ACHN (cell line): ENCODE measurements at places on chromosomes 12 and 14.
A peak's percentile ranks its signal among the peaks of the same experiment; 100 is the strongest.

DNA sequence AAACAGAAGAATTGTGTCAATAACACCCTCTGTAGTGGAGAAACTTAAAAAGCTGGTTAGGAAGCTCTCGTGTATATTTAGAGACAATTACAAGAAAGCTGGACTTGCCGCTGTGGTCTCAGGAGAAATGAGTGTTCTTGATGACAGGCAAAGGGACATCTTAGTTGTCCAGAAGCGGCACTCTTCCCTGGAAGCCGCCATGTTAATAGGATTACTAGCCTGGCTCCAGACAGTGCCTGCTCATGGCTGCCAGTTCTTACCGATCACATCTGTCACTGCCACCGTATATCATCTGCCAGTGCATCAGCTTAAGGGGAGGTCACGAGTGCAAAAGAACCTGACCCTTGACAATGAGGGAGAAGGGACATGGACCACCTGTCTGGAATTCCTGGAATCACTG lies 48.9 kb downstream of the C14orf132 start:
- no peak for DNase-seq

- DNase-seq: no peak
Measured at GRCh38 chr14:47790477-47790876, 115.1 kb upstream of the MDGA2 start.

- DNase-seq: no peak
Measured at GRCh38 chr14:61654026-61654425, 41.3 kb upstream of the HIF1A start.

DNA sequence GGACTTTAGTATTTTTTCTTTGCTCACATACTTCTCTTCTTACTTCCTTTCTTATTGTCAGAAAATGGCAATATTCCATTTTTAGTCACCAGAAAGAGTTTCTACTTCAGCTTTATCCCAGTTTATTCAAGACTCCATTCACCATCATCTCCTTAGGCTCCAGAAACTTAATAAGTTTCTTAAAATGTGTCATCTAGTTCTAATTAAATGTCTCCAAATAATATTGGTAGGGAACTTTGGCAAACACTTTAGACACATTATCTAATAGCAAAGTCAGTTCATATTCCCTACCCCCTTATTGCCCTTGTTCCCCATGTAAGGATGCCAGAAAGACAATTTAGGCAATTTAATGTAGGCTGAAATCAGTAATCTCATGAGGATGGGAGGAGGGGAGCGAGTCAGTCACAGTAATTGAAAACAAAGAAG lies 15.1 kb downstream of the EPYC start:
- DNase-seq: no peak

- peak; percentile 47 for DNase-seq
Measured at GRCh38 chr14:60092526-60092920, 800 bp downstream of the PCNX4 start.

DNA sequence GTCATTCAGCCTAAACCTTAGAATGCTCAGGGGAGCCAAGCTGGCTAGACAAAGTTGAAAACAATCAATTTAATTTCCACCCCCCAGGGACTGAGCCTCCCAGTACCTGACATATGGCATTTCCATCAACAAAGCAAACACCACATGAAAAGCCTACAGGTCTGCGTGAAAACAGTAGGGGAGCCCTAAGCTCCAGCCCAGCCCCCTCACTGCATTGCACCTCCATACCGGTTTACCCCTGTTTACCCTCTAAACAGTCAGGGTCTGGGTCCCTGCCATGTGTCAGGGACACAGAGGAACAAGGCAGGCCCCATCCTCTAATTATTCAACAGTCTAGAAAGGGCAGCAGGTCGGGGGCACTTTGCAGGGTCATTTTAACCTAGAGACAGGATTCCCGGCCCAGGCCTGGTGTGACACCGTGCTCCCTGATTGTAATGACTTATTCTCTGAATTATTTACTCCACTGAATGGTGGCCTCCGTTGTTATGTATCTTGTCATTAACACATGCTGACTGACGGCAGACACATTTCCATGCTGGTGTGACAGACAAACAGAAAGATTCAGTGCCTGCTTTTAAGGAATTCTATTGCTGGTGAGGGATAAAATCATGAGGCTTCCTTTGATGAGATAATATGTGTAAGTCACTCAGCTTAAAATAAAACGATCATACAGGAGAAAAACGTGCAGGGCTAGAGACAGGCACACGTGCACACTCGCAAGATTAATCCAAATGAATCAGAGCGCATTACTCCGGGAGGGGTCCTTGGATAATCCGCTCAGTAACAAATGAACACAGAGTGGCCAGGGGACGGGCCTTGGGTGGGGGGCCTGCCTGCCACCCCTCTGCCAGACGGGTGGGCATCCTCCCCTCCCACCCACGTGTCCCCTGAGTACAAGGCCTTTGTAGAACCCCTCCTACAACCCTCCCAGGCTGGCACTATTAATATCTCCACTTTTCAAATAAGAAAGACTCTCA lies 23.2 kb downstream of the CCDC88C start:
- no peak for DNase-seq

- DNase-seq: no peak
Measured at GRCh38 chr14:89194376-89194775, 222.7 kb downstream of the FOXN3 start.

DNA sequence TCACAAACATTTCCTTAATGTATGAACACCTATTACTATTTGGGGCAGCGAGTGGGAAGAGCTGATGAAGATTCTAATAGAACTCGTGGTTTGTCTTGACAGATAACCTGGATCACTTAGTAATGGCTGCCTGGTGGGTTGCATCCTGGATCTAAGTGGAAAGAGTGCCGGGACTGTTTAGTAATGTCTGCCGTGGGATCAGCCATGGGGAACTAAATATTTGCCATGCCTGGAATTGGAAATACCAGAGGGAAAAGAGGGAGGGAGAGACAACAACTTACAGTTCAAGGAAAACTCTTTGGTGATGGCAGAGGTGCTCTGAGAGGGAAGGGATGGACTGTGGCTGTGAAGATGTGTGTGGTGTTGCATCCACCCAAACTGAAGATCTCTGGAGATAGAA lies 21.3 kb upstream of the CCDC63 start:
- DNase-seq: no peak

DNA sequence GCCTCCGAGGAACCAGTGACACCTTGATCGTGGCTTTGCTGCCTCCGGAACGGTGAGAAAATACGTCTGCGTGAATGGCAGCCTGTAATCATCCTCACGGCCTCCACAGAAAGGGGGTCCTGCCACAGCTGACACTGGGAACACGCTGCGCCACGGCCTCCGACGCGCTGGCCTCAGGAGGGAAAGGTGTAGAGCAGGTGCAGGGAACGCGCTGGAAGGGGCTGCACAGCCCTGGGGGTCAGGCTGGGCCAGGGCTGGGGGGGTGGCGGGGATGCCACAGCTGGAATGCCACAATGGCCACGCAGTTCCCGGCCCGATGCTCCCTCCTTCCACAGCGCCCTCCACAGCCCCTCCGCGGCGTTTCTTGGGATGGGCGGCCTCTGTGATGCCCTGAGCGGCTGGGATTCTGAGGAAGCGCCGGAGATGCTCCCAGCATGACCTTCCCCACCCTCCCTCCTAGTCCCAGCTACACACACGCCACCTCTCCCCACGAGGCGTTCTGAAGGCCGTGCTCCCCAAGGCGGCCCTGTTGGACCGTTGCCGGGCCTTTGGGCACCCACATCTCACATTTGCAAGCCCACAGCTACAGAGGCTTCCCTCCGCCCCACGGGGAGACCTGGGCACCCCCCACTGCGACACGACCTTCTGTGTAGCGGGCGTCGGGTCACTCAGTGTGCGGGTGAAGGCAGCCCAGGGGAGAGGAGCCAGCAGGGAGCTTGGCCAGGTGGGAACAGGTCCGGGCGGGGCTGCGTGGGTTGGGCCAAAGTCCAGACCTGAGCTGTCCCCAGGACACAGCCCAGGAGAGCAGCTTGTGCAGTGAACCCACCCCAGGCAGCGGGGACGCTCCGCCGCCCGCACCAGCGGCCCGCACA lies 31.8 kb upstream of the GALNT9 start:
- no peak for DNase-seq

GRCh38 chr14:21229821-21230220 lies 39.4 kb downstream of the HNRNPC start:
- DNase-seq: no peak

GRCh38 chr12:16392846-16393535 lies 45.5 kb downstream of the MGST1 start:
- no peak for DNase-seq

DNA sequence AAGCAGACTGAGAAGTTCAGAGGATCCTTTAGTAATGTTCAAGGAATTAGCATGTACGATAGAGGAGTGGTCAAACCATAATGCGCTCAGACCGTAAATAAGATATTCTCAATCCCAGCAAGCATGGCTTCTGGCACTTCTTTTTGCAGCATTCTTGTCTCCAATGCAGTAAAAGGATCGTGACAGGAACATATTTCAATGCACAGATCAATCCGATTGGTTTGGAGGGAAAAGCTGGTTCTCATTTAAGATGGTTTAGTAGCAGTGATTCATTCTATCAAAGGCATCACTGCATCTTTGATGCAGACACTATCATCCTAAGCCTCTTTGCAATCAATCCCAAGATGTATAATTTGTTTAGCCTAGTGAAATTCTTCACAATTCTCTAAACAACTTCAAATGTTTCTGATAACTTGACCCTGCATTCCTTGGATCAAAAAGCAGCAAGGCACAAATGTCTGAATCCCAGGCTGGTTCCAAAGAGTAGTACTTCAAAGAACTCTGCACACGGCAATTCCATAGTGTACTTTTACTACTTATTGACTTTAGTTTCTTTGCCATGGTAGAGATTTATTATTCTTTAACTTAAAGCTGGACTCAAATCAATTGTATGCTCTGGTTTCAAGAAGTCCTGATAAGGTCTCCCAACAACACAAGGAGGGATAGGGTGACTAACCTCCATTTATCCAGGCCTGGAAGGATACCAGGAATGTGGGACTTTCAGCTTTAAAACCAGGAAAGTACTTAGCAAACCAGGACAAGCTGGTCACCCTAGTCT lies 96.8 kb upstream of the MDM1 start:
- DNase-seq: peak; percentile 43

GRCh38 chr14:21048638-21049037 lies 6.5 kb downstream of the RNASE7 start:
- no peak for DNase-seq

DNA sequence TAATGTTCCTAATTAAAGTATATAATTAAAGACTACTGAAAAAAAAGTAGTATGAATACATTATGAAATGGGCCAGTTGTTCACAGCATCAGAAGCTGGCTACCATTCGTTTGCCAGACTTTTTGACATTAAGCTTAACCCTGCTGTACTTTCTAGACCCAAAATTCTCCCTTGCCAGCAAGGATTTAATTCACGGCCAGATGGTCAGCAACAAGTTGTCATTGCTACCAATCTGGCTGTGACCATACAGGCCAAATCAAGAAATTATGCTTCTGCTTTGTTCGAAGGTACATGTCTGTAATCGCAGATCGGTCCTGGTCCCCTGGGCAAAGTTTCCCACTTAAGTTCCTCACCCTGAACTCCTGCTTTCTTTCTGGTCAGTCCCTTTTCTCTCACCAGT lies 217.7 kb upstream of the ATXN7L3B start:
- no peak for DNase-seq

DNA sequence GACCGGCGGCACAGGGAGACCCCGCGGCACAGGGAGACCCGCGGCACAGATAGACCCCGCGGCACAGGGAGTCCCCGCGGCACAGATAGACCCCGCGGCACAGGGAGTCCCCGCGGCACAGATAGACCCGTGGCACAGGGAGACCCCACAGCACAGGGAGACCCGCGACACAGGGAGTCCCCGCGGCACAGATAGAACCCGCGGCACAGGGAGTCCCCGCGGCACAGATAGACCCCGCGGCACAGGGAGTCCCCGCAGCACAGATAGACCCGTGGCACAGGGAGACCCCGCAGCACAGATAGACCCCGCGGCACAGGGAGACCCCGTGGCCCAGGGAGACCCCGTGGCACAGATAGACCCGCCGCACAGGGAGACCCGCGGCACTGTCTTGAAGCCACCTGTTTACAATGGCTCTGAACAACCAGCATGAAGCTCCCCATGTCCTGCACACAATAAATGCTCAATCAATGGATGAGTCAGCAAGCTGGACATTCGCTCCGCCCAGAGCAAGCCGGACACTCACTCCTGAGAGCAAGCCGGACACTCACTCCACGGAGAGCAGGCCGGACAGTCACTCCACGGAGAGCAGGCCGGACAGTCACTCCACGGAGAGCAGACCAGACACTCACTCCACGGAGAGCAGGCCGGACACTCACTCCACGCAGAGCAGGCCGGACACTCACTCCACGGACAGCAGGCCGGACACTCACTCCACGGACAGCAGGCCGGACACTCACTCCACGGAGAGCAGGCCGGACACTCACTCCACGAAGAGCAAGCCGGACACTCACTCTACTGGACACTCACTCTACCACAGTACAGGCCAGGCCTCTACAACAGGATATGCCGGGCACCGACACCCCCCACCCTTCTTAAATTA lies 121.9 kb downstream of the RFLNA start:
- DNase-seq: no peak
